RPMI7951 (cell line): ENCODE measurements at places on chromosomes 2 and 18. TPM values are rescaled to one million over a fixed set of nuclear protein-coding genes. Genes with fewer than 3 reads are reported as not detected.

GCKR gene
- total RNA-seq = not detected in 2 replicates

TNS1 gene
- 2.5 and 3.6 TPM in 2 replicates for total RNA-seq

GLI2 gene
- 3.2 and 3.9 TPM in 2 replicates for total RNA-seq

PKDCC gene
- total RNA-seq = 1.7 and 1.8 TPM in 2 replicates

TUBA4B gene
- total RNA-seq = not detected in 2 replicates

OXER1 gene
- total RNA-seq = not detected in 2 replicates

CRYGB gene
- total RNA-seq = not detected in 2 replicates

PARD3B gene
- 0.96 and 1.4 TPM in 2 replicates for total RNA-seq

- no peak for DNase-seq
Measured at GRCh38 chr18:32122039-32122438, 30.4 kb downstream of the RNF138 start.

DNA sequence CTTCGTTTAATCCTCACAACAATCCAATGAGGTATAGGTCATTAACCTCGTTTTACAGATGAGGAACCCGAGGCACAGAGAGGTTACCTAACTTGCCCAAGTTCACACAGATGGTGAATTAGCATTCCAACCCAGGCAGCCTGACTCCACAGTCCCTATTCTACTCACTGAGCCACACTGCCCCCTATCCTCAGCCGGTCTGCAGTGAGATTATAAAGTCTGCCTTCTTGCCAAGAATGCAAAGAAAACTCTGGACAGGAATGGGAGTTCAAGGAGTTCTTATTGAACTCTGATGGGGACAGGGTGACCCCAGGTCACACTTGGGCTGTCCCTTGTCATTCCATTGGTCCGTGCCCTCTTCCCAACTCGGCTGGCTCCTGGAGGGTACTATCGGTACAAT, 118.1 kb upstream of the MSH6 start:
- no peak for DNase-seq

DNA sequence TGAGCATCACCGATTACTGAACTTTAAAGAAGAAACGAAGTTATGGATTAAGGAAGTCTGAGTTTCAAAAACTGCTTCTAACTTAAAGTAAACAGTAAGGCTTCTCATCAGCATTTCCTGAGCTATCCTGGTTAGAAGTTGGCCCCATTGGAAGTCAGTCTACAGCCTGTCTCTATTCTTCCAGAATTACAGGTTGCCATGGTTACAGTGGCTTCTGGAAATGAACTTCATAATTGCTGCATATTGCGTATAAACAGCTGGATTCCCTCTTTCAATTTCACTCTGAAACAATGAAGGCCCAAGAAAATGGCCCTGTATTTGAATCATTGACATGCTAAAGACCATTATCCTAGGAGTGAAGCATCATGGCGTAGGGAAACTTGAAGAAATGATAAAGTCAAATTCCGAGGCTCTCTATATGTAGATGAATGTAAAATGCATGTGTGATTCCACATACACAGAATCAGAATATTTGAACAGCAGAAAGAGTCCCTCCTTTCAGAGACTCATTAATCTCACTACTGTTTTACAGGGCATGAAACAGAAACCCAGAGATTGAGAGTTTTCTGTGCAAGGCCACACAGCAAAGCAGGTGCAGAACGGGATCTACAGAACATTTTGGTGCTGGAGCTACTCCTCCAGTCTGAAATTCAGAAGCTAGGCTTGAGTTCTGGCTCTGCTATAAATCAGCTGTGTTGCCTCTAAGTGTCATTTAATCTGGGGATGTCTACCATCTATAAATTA, 856.4 kb upstream of the CELF4 start:
- no peak for DNase-seq

GRCh38 chr2:61978522-61978921, 73.0 kb downstream of the COMMD1 start:
- peak; percentile 9 for DNase-seq

DNA sequence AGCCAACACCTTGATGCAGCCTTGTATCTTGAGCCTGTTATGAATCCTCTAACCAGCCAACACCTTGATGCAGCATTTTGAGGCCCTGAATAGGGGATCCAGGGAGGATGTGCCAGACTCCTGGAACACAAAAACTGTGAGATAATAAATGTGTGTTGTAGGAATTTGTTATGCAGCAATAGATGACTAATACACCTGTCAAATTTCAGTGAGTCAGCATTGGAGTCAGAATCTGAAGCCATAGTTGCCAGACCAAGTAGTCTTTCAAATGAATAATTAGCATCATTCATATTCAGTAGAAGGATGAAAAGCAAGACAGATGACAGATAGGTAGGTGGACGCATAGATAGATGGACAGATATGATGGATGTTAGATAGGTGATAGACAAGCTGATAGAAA, 942.5 kb upstream of the SLC39A10 start:
- DNase-seq = no peak

GRCh38 chr18:3256693-3257626, 5.0 kb upstream of the MYL12B start:
- no peak for DNase-seq

GRCh38 chr2:136486115-136486514, 279.2 kb upstream of the THSD7B start:
- no peak for DNase-seq

- DNase-seq = no peak
Measured at GRCh38 chr2:109204412-109204811, 75.4 kb downstream of the SH3RF3 start.

GRCh38 chr2:238231251-238231793, 8.5 kb downstream of the HES6 start:
- DNase-seq = peak; percentile 55

- DNase-seq = no peak
Measured at GRCh38 chr18:67132919-67133318, 383.6 kb downstream of the DSEL start.

DNA sequence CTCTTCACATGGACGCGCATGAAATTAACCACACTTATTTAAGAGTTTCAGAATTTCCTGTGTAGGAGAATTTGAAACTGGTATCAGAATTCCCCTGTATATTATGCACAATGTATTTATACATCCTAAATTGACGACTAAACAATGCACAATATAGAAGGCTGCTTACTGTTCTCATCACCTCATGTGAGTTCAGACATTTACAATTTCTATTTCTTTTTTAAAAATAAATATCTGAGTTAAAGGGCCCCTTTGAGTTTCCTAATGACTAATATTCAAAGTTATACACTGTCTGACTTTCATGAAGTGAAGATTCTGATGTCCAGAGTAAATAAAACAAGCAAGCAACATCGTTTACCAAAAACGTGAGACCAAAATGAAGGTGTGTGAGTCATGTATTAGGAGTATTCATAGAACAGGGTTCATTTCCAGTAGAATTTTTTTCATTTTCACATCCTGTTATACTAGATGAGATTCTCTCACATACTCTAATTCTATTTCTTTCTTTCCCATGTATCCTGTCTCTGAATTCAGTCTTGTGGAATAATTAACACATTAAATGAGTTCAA, 406.2 kb downstream of the NUP35 start:
- no peak for DNase-seq

GRCh38 chr2:20149703-20150030, 75.3 kb downstream of the SDC1 start:
- DNase-seq = no peak

- peak; percentile 11 for DNase-seq
Measured at GRCh38 chr2:7838669-7839068, 843.2 kb upstream of the ID2 start.

DNA sequence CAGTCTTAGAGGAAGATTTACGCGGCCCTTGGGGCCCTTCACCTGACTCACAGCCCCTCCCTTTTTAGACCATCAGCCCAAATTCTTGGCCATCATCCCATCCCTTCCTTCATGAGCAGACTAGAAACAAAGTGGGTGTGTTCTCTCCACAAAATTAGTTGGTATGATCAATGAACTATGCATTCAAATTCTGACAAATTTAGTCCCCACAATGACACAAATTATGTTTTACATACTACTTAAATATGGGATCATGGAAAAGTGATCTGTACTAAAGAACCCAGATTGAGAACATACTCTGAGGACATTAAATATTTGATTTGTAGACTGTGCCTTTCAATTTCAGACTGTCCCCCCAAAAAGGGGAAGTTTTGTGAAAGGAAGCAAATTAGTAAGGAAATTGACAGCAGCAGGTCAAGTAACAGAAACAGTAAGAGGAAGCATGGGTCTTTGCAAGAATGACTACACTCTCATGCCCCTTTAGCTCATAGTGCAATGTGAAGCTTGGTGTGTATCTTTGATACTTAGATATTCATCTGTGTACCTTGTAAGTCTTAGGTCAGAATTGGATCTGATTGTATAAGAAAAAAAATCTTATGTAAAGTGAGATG, 2.2 kb upstream of the MAPRE2 start:
- no peak for DNase-seq

- no peak for DNase-seq
Measured at GRCh38 chr2:125373293-125373692, 1282.7 kb upstream of the GYPC start.

GRCh38 chr2:145752091-145752806, 1232.3 kb upstream of the ZEB2 start:
- peak; percentile 77 for DNase-seq

- no peak for DNase-seq
Measured at GRCh38 chr18:78773303-78773755, 206.3 kb upstream of the SALL3 start.

- DNase-seq = no peak
Measured at GRCh38 chr2:59905731-59906130, 647.7 kb downstream of the BCL11A start.
